ENCODE measurements at places on chromosomes 2 and 18.

DNA sequence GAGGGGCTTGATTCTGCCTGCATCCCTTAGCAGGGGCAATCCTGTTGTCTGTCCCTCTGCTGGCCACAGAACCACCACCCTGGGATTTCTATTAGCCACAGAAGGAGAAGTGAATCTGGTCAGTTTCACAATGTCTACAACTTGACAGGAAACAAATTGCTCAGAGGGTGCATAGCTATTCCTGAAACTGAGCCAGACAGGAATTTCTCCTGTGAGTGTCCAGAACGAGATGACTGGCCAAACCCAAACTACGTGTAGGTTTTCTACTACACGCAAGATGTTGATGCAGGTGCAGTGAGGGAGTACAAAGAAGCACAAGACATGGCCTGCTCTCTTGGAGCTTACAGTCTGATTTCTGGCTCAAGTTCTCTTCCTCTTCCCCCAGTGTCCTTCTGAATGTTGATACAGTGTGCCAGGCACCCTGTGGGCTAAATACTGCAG, 201.9 kb downstream of the CLIP4 start:
- no peak for DNase-seq

- no peak for DNase-seq
These were observed 117.0 kb downstream of the RBMS1 start for GRCh38 chr2:160376576-160376975.

DNA sequence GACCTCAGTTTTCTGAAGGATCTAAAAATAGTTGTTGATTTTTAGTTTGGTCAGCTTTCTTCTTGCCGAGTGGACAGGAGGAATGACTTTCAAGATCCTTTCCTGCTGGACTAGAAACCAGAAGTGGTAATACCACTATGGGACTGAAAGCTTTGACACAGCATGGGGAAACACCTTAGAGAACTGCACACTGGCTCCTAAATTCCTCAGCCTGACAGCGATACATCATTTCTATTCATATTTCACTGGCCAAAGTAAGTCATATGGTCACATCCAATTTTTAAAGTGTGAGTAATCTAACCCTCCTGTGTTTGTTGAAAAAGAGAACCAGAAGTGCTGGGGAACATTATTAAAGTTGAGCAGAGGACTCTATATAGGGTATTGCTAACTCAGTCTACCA, 244.7 kb upstream of the MMADHC start:
- DNase-seq, result no peak

- no peak for DNase-seq
These were observed 34.5 kb downstream of the PDIA6 start for GRCh38 chr2:10777842-10778723.

GRCh38 chr2:195674491-195675221, 17.6 kb downstream of the SLC39A10 start:
- no peak for DNase-seq

- no peak for DNase-seq
These were observed 266.4 kb upstream of the ETAA1 start for GRCh38 chr2:67130531-67131256.

DNA sequence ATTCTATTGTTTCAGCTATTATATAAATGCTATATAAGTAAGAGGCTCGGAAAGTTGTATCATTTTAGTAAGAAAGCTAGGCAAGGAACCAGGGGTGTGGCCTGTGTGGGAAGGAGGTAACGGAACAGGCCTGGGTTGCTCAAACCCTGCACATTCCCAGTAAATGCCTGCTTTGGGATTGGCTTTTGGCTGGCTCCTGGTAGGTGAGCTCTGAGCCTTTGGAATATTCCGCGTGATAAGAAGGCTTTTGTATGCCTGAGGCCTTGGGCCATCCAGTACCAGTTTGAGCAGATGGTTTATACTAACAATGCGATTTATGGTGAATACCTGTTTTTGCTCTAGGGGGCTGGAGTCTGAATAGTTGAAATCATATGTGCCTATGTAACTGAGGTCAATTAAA, 42.6 kb upstream of the CDH20 start:
- DNase-seq, result no peak

DNA sequence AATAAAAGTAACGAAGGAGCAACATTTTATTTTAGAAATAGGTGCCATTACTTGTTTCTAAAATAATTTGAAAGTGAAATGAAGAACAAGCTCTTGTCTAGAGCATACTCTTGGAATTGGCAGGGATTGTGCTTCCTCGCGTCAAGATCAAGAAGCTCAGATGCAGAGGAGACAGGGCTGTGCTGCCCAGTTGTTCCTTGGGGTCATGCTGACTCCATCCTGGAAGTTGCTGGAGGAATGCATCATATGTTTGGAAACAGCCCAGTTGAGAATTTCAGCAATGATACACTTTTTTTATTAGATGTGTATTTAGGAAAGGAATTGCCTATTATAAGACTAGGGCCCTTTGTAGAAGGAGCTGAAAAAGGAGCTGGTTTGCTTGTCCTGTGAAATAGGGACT, 17.2 kb downstream of the LTBP1 start:
- no peak for DNase-seq

DNA sequence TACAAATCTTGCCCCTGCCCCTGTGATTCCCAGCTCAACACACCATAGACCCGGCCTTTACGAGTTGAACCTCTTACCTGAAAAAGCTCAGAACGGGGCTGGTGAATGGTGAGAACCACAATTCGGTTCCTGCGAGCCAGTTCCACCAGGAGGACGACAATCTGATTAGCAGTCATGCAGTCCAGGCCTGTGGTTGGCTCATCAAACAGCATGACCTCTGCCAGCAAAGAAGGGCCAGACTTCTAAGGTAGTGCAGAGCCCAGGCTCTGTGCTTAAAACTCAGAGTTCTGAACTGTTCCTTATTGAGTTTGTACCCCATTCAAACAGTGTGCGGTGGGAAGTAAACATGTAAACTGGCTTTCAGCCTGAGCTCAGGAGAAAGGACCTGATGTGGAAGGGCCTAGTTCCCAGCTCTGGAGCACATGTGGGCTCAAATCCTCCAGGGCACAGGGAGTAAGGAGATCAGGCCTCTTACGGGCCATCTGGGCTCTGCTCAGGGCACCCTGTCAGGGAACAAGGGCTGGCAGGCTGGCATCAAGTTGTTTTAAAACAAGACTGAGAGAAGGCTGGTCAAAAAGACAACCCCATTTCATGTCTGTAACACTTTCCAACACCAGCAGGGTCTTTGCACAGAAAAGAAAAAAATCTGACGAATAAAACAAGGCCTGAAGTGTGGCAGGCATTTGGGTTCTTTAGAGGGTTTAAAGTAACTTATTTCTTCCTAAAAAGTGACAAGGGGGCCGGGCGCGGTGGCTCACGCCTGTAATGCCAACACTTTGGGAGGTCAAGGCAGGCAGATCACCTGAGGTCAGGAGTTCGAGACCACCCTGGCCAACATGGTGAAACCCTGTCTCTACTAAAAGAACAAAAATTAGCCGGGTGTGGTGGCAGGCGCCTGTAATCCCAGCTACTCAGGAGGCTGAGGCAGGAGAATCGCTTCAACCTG, 12.1 kb downstream of the ABCG5 start:
- DNase-seq, result no peak

DNA sequence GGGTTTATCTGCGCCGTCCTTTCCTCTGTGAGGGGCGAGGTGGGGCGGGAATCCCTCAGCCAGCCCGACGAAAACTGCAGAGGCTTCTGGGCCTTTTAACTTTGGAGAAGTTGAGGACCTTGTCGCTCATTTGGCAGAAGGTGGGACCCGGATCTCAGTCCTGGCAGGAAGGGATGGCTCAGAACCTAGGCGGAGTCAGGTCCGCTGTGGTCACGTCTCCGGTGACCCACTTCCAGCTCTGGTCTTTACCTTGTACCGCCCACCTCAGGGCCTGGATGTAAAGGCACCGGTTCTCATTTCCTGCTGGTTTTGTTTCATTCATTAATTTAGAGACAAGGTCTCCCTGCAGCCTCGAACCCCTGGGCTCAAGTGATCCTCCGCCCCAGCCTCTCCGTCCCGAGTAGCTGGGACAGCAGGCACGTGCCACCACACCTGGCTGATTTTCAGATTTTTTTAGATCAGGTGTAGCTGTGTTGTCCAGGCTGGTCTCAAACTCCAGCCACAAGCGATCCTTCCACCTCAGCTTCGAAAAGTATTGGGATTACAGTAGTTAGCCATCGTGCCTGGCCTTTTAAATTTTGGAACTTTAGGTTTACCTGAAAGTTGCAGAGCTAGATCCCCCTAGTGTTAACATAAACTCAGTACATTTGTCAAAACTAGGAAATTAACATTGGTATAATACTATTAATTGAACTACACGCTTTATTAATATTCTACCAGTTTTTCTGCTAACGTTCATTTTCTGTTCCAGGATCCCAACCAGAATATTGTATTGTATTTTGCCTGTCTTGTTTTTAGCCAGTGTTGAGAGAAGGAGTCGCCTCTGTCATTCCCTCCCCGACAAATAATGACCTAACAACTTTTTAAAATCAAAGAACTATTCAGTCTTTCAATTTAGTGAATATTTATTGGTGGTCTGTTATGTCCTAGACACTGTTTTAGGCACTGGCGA, 852 bp downstream of the POLI start:
- peak; percentile 44 for DNase-seq

DNA sequence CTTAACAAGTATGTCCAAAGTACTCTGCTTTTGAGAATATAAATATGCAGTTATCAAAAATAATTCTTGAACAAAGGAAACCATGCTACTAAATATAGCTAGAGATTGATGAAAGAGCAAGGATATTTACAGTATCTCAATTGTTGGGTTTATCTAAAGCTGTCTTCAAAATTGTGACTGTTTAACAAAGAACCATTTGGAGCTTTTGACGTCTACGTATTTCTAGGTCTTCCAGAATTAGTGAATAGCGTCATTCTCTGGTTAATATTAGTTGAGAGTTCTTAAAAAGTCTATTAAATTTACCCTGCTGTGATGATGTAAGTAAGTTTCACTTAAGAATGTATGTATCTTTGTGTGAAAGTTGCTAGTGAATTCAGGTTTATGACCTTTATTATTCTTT, 223.1 kb upstream of the SIX3 start:
- DNase-seq, result no peak

DNA sequence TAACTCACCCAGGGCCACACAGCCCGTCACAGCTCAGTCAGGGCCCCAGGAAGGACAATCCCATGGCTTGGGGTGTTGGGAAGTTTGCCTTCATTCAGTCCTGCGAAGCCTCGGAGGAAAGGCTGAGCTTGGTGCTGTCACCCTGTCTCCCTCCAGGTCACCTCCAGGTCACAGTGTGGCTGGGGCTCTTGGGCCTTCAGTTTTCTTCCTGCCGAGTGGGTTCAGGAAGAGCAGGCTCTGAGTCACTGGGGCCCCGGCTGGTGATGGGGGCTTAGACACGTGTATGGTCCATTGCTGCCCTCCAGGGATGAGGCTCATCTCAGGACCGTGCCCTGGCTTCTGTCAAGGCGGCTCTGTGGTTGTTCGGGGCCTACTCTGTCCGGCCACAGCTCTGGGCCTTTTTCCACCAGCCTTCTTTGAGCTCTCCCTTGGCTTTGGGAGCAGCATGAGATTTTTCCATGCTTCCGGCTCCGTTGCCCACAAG, 118.6 kb downstream of the INHBB start:
- no peak for DNase-seq

GRCh38 chr2:163077241-163077640, 238.7 kb upstream of the KCNH7 start:
- DNase-seq, result no peak

DNA sequence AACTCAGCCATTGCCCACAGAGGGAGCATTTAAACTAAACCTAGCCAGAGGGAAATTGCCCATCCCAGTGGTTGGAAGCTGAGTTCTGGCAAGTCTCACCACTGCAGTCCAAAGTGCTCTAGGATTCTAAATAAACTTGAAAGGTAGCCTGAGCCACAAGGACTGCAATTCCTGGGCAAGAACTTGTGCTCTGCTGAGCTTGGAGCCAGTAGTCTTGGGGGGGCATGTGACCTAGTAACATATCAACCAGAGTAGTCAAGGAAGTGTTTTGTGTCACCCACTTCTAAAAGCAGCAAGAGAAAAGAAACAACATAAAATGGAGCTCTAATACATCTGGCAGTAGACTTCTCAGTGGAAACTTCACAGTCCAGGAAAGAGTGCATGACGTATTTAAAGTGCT, 167.0 kb downstream of the PTH2R start:
- DNase-seq, result no peak

GRCh38 chr2:217383620-217384019, 523.8 kb upstream of the TNP1 start:
- DNase-seq, result no peak

DNA sequence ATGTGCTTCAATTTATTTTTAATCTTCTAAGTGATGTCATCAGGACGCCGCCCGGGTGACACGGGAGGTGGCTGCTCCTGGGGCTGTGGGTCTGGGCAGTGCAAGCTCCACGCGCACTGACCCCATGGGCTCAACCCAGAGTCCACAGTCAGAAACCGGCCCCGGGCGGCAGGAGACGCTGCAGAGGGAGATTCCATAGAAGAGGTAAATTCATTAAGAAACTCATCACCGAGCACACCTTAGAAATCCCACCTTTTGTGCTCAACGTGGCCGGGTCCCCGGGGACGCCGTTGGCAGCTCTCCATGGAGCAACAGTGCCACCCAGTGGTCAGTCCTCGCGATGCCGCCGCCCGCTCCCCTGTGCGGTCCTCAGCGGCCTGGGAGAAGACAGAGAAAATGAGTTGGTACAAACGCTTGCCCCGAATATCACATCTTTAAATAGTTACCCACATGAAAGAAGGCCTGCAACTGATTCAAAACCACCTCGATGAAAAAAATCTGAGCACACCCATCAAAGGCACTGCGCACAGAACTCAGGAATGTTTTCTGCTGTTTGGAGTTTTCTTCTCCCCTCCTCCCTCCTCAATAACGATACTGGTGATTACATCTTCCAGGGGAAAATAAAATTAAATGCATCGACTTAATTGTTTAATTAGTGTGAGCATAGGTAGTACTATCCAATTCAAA, 92.6 kb downstream of the CMPK2 start:
- peak; percentile 51 for DNase-seq

DNA sequence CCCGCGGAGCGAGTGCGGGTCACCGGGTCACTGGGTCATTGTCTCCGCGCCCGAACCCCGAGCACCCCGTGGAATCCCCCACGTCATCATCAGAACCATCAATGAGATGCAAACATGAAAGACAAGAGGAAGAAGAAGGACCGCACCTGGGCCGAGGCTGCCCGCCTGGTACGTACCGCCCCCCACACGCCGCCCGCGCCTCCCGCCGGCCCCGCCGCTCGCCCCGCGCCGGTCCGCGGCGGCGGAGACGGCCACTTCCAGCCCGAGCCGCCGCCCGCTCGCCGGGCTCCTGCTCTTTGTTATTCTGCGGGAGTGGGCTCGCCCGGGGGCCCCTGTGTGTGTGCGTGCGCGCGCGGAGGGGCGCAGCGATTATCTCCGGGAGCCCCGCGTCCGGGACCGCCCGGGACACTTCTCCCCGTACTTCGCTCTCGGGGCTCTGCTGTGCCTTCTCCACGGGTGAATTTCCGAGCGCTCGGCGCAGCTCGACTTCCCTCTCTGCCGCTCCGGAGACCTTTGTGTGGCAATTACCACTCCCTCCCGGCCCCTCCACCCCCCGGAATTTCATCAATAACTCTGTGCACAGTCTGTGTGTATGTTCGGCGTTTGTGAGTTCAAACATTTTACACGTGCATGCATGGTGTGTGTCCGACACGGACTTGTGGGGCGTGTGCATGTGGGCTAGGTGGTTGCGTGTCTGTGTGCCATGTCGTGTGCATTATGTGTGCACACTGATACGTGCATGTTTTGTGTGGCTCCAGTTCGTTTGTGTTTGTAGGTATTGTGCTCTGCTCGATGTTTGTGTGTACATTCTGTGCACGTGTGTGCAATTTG, 714 bp downstream of the ASXL3 start:
- DNase-seq, result no peak

- DNase-seq, result no peak
These were observed 41.6 kb downstream of the CREB1 start for GRCh38 chr2:207571370-207571769.

GRCh38 chr18:9643549-9643948, 29.2 kb upstream of the PPP4R1 start:
- DNase-seq, result no peak

GRCh38 chr18:12015416-12016062, 34.2 kb downstream of the IMPA2 start:
- DNase-seq, result no peak
